Fibroblast of the aortic adventitia (primary cell): ENCODE measurements at places on chromosomes 4 and X. TPM values are rescaled to one million over a fixed set of nuclear protein-coding genes. Genes with fewer than 3 reads are reported as not detected.

Gene IGSF1
- 0.09 and 0.16 TPM in 2 replicates for total RNA-seq

Gene SMAD1
- 36.0 and 140 TPM in 2 replicates for total RNA-seq

Gene UNC5C
- total RNA-seq: 0.90 and 2.2 TPM in 2 replicates

Gene BEND2
- total RNA-seq: not detected in 2 replicates

Gene PSAPL1
- total RNA-seq: not detected in 2 replicates

Gene NAA11
- total RNA-seq: not detected in 2 replicates

Gene FAM47A
- not detected in 2 replicates for total RNA-seq

Gene GAGE1
- not detected in 2 replicates for total RNA-seq

Gene UGT2A1
- not detected in 2 replicates for total RNA-seq

Gene XG
- total RNA-seq: 13.8 and 50.4 TPM in 2 replicates

Gene P2RY8
- total RNA-seq: not detected in 2 replicates

Gene IL3RA
- 0.09 TPM in 1 of 2 replicates, not detected in the other for total RNA-seq

Gene PLP1
- 2.3 TPM in 1 of 2 replicates, not detected in the other for total RNA-seq

Gene TMEM154
- total RNA-seq: 5.5 and 15.5 TPM in 2 replicates

Gene PCDH10
- 6.8 and 16.9 TPM in 2 replicates for total RNA-seq

Gene MBNL3
- 5.8 and 10.2 TPM in 2 replicates for total RNA-seq

Gene TACR3
- total RNA-seq: 0.09 TPM in 1 of 2 replicates, not detected in the other

Gene F8A3
- 0.72 and 0.82 TPM in 2 replicates for total RNA-seq

Gene F11
- total RNA-seq: not detected in 2 replicates

Gene CXCR3
- not detected in 2 replicates for total RNA-seq

Gene IL21
- total RNA-seq: not detected in 2 replicates

Gene IL13RA2
- 21.8 and 213 TPM in 2 replicates for total RNA-seq

Gene BMPR1B
- 2.2 and 13.5 TPM in 2 replicates for total RNA-seq

Gene TRIM75
- not detected in 2 replicates for total RNA-seq

Gene ARHGEF6
- total RNA-seq: 8.2 and 10.0 TPM in 2 replicates

Gene RRH
- 0.09 TPM in 1 of 2 replicates, not detected in the other for total RNA-seq

Gene SYN1
- total RNA-seq: 0.09 TPM in 1 of 2 replicates, not detected in the other

Gene PNMA6F
- not detected in 2 replicates for total RNA-seq

Gene ABLIM2
- under 0.01 TPM in 1 of 2 replicates, not detected in the other for total RNA-seq

Gene MUC7
- not detected in 2 replicates for total RNA-seq

Gene SSX1
- 0.09 TPM in 1 of 2 replicates, not detected in the other for total RNA-seq

Gene SATL1
- not detected in 2 replicates for total RNA-seq

Gene ARHGAP4
- 0.27 and 6.0 TPM in 2 replicates for total RNA-seq

Gene ZCCHC18
- 0.27 and 2.4 TPM in 2 replicates for total RNA-seq

Gene PRICKLE3
- 2.9 and 5.0 TPM in 2 replicates for total RNA-seq

Gene SLC10A4
- total RNA-seq: not detected in 2 replicates

Gene IL2
- not detected in 2 replicates for total RNA-seq

Gene HNRNPDL
- total RNA-seq: 97.0 and 148 TPM in 2 replicates

Gene ARHGAP6
- total RNA-seq: 16.9 and 20.9 TPM in 2 replicates

Gene HAUS7
- 16.4 and 16.5 TPM in 2 replicates for total RNA-seq

Gene LONRF3
- total RNA-seq: 1.5 TPM in 1 of 2 replicates, not detected in the other

Gene P2RY4
- total RNA-seq: 0.09 and 0.41 TPM in 2 replicates

Gene REELD1
- total RNA-seq: not detected in 2 replicates

Gene FABP2
- total RNA-seq: not detected in 2 replicates

Gene ATP8A1
- total RNA-seq: 7.5 TPM in 2 replicates

Gene SLC2A9
- 0.74 and 0.90 TPM in 2 replicates for total RNA-seq

Gene SPACA5
- not detected in 2 replicates for total RNA-seq

Gene CYSLTR1
- total RNA-seq: 1.3 TPM in 1 of 2 replicates, not detected in the other

Gene CSAG3
- total RNA-seq: not detected in 2 replicates

Gene PCDH18
- 102 and 210 TPM in 2 replicates for total RNA-seq

Gene MAGEA2
- not detected in 2 replicates for total RNA-seq
